ENCODE measurements at places on chromosomes 16 and 17. TPM values are rescaled to one million over a fixed set of nuclear protein-coding genes. Genes with fewer than 3 reads are reported as not detected.

The KRT33B gene
- not detected for total RNA-seq

The TBX2 gene
- total RNA-seq: 103 TPM

The DHRS7C gene
- total RNA-seq: 25.3 TPM

The OR1F1 gene
- total RNA-seq: not detected
